ENCODE measurements at places on chromosomes 5 and 9.

DNA sequence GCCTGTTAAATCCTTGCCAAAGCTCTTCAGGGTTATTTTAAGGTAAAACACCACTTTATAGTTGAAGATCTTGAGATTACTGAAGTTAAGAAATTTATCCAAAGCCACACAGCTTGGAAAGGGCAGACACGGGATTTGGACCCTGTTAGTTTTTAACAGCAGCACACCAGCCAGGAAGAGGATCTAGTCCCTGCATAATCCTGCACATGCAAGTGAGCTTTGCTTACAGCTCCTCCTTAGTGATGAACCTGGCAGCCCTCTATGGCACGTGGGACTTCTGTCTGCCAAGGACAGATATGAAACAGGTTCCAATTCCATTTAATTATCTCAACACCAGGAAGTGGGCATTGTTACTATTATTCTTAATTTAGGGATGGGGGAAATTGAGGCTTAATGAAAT, 108.7 kb downstream of the TRIM32 start:
- DNase-seq, result no peak

- DNase-seq, result no peak
Measured at GRCh38 chr5:179336871-179337795, 8.1 kb downstream of the ADAMTS2 start.

GRCh38 chr9:115694014-115694413, 459.6 kb upstream of the PAPPA start:
- no peak for DNase-seq

DNA sequence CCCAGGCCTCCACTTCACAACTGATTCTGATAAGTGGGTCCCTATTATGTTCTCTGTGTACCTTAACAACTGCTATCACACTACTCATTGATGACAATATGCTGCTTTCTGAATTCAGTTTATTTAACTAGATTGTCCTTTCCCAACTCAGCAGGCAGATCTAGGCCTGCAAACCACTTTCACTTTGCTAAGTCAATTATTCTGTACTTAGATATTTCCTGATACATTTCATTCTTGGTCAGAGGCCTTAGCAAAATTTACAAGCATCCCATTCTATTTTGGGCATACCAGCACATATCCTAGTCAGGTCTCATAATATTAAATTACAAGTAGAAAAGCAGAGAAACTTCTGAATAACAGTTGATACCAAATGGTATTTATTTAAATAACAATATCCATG, 235.7 kb upstream of the HAPLN1 start:
- DNase-seq, result no peak

GRCh38 chr5:108168915-108169314, 213.0 kb downstream of the FBXL17 start:
- no peak for DNase-seq

DNA sequence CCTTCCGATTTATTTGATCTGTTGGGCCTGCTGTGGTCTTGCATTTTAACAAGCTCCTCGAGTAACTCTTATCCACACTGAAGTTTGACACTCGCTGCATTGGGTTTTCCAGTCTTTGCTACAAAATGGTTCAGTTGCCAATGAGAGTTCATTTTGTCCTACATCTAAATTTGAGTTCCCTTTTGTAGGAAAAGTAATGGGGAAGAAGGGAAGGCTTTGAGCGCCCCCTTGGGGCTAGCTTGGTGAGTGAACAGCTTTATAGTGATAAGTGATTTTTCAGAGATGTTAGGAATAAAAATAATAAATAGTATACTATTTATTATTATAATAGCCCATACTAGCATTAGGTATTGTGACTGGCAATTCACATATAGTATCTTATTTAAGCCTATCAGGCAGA, 89.9 kb upstream of the GNAQ start:
- DNase-seq, result peak; percentile 66

GRCh38 chr5:6719417-6719816, 6.2 kb downstream of the TENT4A start:
- DNase-seq, result no peak

GRCh38 chr5:82754036-82754746, 323.0 kb downstream of the TMEM167A start:
- no peak for DNase-seq

GRCh38 chr5:109516390-109516789, 106.6 kb upstream of the PJA2 start:
- DNase-seq, result no peak

DNA sequence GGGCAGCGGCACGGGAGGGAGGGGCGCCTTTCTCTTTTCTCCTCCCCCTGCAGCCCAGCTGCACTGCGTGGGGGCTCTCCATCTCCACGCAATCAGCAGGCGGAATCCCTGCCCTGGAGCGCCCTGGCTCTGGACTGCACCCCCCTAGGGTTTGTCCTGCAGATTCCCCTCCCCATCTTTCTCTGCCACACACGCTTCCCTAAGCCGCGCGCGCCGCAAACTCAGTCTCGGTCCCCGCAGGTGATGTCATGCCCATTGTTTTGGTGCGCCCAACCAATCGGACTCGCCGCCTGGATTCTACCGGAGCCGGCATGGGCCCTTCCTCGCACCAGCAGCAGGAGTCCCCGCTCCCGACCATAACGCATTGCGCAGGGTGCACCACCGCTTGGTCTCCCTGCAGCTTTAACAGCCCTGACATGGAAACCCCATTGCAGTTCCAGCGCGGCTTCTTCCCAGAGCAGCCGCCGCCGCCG, at the start of gene KCNN2:
Gene KCNN2, plus strand, starts transcription at position 347 of the 473 bp plus-strand sequence. Its CDS starts 70 bp downstream, at position 417.
- peak; percentile 10 for DNase-seq

DNA sequence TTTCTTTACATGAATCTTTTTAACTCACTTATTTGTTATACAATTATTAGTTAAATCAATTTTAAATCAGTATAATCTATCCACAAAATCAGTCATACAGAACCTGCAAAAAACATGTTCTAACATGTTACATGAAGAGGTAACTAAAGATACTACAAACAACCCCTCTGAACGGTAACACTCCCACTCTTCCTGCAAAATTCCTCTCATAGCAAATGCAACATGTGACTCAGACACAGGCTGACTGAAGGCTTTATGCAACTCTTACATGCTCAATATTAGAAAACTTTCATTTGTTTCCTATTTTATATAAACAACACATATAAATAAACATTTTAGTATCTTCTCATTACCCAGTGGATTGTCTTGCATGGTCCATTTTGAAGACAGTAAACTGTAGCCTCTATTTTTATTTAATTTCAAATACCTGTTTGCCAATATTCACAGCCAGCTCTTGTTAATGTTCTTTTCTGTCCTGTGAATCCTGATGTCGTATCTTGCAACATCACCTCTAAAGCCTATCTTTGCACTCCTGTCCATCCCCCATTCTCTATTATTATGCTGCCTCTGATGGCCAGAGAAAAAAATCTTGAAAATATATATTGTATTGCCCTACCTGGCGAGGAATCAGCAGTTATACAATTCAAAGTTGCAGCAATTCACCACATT, 100.5 kb upstream of the CCDC152 start:
- DNase-seq, result no peak

DNA sequence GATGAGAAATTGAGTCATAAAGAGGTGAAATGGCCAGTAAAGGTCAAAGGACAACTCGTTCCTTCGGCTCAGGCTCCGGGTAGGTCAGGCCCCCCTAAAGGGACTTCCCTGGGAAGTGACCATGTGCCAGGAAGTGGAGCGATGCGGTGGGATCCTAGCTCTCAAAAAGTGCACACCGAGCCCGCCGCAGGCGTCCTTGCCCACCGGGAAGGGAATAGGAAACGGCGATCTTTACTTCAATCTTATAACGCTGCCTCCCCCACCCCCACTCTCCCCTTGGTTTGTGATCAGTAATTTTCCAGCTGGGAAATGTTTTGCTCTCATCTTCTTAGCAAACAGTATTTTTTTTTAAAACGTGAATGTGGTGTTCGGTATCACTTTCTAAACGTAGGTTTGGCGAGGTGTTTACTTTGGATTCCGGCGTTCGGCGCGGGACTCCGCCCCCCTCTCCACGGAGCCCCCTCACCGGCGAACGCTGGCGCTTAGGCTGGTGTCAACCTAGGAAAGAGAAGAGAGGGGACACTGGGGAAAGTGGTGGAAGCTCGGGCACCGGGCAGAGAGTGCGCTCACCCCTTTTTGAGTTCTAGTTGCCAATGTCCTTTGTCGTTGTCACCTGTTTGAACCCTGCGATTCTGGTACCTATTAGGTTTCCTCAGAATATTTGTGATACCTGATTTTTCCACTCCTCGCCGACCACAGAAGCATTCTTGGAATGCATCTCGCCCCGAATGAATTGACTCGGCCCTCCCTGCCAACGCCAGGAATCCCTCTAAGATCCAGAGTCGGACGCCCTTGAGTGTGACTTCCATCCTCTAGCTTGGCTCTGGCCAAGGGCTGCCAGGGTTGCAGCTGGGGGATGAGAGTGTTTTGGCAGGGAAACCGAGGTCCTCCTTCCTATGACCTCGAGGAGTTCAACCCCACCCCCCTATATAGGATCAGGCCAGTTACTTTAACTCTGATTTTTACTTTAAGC, 1.8 kb upstream of the KLF4 start:
- no peak for DNase-seq

DNA sequence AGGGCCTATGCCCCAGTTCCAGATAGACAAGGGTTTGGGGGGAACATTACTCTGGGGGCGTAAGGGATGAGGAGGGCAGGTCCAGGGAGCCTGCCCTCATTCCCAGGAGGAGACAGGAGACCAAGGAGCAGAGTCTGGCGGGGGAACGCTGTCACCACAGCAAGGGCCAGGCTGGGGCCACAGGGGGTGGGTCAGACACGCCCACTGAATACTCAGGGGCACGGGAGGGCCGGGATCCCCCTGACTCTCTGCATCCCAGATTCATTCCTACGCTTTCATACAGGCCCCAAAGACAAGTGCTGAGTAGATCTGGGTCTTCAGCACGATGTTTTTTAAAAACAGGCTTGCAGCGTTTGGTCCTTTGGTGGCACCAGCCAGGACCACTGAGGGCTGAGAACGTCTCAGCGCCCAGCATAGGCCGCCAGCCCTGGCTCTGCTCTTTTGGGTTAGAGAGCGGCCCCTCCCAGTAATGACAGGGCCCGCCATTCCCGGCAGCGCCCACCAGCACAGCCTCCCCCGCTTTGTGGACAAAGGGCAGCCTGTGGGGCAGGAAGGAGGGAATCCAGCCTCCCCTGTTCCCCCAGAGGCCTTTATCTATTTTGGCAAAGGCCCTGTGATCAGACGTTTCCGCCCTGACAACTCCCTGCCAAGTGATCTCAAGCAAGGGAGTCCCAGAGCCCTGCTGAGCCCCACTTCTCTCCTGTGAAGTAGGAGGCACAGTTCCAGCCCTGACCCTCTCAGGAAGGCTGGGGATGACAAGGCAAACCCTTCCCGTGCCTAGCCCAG, 24.9 kb downstream of the NEK6 start:
- DNase-seq, result no peak

- no peak for DNase-seq
Measured at GRCh38 chr9:79896390-79896980, 324.7 kb downstream of the TLE4 start.

GRCh38 chr5:113518884-113519283, 5.4 kb downstream of the YTHDC2 start:
- no peak for DNase-seq

GRCh38 chr5:156434471-156434870, 107.5 kb downstream of the SGCD start:
- DNase-seq, result no peak

DNA sequence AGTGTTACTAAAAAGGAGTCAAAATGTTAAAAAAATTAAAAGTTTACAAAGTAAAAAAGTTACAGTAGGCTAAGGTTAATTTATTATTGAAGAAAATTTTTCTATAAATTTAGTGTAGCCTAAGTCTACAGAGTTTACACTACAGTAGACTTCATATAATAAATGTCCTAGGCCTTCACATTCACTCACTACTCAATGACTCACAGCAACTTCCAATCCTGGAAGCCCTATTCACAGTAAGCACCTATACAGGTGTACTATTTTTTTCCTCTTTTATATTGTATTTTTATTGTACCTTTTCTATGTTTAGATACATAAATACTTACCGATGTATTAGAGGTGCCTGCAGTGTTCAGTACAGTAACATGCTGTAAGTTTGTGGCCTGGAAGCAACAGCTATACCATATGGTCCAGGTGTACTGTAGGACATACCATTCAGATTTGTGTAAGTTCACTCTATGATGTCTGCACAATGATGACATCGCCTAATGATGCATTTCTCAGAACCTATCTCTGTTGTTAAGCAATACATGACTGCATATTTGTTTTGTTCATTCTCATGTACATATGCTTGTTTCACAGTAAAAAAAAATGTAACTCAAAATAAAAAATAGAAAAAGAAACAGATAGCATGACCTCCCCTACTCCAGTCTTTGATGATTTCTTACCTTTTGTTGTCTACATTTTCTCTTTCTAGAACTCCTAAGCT, 64.7 kb downstream of the NR3C1 start:
- no peak for DNase-seq

DNA sequence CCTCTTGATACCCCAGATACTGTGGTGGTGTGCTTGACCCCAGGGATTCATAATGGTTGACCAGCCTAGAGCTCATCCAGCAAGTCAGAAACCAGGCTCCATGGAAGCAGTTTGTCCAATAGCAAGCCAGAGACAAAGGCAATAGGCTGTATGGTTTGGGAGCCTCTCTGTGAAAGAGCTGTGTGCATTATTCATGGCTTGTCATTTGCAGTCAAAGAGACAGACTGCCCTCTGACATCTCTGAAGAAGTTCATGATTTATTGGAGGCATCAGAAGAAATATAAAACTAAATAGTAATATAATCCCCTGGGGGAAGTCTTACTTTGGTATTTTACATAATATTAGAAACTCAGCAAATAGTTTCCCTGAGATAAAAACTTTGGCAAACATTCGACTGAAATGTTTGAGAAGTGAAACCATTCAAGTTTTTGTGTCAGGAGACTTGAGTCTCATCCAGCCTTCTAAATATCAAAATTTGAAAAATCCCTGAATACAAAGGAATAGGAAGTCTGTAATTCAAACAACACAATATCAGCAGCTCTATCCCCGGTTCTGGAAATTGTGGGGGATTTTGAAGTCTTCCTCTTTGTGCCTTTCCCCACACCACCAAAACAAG, 250.3 kb downstream of the ZSWIM6 start:
- DNase-seq, result no peak

GRCh38 chr5:119290161-119290569, 65.7 kb upstream of the TNFAIP8 start:
- DNase-seq, result no peak

- no peak for DNase-seq
Measured at GRCh38 chr9:127867356-127868277, 9.9 kb downstream of the AK1 start.

DNA sequence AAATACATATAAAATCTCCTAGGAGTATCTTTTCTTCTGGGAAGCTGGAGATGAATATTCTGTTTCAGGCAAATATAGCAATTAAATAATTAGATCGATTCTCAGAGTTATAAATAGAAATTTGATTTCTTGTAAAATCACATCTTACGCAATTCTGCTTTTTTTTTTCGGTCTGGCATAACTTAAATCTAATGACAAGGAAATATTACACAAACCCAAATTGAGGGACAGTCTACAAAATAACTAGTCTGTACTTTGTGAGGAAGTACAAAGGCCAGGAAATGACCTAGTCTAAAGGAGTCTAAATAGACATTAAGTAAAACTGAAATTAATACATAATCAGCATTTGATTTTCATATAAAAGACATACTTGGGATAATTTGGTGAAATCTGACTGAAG, 133.3 kb downstream of the KIAA0825 start:
- no peak for DNase-seq

GRCh38 chr5:35024911-35025510, 22.7 kb downstream of the AGXT2 start:
- no peak for DNase-seq
